ENCODE measurements at places on chromosomes 16 and 17.
A peak's percentile ranks its signal among the peaks of the same experiment; 100 is the strongest.

DNA sequence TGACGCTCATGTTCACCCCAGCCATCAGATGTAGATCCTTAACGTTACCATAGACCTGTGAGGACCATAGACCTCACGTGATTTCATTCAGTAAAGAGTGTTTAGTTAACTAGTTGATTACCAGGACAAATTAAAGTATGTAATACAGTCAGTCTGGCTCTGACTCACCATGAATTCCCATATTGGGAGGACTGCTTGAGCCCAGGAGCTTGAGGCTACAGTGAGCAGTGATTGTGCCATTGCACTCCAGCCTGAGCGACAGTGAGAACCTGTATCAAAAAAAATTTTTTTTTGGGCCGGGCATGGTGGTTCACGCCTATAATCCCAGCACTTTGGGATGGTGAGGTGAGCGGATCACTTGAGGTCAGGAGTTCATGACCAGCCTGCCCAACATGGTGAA is 13.5 kb upstream of the FA2H start:
- DNase-seq, result no peak

DNA sequence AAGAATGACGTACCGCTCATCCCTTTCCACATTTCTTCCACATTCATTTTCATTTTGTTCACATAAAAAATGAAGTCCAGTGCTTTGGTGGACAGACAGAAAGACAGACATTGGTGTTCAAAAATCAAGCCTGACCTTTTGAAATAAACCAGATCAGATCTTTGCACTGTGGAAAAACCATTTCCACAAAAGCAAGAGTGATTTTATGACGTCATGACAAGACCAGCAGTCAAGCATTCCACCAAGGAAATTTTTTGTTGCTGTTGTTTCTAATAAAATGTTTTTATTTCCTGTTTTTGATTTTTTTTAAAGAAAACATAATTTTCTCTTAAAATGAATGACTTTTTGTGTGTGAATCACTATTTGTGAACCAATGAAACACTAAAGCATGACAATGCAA is 350.0 kb downstream of the KCNJ2 start:
- DNase-seq, result no peak

DNA sequence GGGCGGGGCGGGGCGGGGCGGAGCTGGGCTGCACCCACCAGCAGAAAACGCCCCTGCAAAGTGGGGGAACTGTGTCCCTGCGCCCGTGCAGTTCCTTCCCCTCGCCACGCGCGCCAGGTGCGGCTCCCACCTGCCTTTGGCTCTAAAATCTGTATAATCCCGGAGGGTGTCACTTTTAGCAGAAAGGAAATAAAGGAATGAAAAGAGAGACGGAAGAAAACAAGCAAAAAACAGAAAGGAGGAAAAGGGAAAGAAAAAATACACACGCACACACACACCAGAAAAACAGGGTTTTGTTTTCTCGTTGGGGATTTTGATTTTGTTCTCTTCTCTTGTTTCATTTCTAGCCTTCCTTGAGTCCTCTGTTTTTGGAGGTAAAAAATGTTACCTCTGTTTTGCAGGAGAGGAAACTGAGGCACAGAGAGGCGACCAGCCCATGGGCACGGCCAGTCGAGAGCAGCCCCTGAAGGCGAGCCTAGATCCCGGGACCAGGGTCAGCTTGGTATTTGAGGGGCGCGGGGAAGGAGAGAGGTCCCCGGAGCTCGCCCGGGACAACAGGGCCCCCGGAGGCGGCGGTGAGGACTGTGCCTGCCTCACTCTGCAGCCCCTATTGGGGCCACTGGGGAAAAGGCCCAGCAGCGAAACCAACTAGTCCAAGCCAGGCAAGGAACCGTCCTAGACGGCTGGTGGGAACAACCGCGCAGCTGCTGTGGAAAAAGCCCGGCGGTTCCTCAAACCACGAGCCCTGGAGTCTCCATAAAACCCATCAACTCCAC is 594 bp upstream of the CARHSP1 start:
- no peak for DNase-seq

DNA sequence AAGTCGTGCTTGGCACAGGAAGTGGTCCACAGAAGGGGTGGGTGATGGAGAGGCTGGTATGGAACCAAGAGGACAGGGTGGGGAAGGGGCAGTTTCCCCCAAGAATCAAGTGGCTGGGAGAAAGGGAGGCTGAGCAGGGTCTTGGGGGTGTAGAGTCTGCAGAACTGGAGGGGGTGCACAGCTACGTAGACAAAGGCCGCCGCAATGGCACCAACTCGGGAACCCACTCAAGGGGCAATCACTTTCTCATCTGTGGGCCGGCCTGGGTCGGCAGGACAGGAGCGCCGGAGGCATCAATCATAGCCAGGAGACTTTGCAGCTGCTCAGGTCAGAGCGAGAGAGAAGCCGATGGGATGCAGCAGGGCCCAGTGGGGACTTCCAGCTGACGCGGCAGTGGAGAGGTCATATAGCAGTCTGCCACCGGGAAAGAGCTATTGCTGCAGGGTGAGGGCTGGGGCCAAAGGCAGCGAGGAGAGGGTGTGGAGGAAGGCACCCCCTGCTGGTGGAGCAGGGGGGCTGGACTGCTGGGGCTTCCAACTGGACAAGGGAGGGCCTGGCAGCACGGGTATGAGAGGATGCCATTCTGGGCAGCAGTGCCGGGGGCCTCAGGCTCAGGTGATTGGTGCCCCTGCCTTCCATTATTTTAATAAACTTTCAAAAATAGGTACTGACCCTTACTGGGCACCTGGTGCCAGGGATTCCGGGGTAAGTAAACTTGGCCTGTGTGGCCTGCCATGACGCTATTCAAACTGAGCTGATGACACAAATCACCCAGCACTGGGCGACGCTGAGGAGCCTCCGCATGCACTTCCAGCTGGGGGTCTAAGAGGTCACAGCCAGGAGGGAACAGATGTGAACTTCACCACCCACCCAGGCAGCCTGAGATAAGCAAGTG is 52.5 kb upstream of the MTSS2 start:
- DNase-seq, result peak; percentile 8

- no peak for DNase-seq
These were observed 14.7 kb upstream of the CTCF start for GRCh38 chr16:67547423-67548264.

DNA sequence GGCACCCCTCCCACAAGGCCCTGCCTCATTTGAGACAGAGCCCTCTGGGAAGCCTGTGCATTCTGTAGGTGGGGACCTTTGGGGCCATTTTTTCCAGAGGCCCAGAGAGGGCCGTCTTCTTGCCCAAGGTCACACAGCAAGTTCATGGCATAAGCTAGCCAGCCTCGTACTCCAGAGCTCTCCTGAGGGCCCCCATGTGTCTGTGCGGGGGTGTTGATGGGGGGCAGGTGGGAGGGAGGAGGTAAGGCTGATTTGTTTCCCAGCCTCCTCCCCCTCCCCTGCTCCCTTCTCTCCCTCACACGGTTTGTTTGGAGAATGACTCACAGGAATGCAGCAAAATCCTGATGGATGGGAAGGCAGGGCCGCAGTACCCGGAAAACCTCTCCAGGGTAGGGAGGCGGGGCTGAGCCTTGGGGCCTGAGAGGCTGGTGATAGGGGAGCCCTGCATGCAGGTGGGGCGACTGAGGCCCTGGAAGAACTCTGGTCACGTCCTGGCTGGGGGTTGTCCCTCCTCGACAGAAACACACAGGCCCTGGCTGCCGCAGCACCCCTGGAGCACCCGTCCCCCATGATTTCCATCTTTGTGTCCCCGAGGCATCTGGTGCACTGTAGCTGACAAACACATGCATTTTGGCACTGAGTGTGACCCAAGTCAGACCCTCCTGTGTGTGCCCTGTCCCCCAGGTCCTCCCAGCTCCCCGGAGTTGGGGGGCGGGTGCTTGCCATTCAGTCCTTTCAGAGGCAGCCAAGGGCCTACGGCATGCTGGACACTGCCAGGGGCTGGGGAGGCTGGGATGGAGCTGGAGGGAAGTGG is 29.7 kb downstream of the RAI1 start:
- peak; percentile 92 for DNase-seq
